NCI-H2029 (cell line): ENCODE measurements at places on chromosomes 3 and 15.

GRCh38 chr15:88238618-88239430, 17.7 kb downstream of the NTRK3 start:
- DNase-seq, result no peak

- no peak for DNase-seq
Measured at GRCh38 chr3:11626084-11626463, 17.6 kb downstream of the VGLL4 start.

GRCh38 chr15:23415321-23415865, 31.6 kb downstream of the GOLGA6L2 start:
- no peak for DNase-seq

DNA sequence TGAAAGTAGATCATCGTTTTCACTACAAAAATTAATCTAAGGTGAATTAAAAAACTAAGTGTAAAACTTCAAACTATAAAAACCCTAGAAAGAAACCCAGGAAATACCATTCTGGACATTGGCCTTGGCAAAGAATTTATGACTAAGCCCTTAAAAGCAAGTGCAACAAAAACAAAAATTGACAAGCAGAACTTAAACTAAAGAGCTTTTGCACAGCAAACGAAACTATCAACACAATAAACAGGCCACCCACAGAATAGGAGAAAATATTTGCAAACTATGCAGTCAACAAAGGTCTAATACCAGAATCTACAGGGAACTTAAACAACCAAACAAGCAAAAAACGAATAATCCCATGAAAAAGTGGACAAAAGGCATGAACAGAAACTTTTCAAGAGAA, 302.0 kb downstream of the CHST2 start:
- no peak for DNase-seq
